ENCODE measurements at places on chromosomes 11 and 22.

GRCh38 chr11:11396301-11397035 is 43.4 kb upstream of the CSNK2A3 start:
- DNase-seq: no peak

DNA sequence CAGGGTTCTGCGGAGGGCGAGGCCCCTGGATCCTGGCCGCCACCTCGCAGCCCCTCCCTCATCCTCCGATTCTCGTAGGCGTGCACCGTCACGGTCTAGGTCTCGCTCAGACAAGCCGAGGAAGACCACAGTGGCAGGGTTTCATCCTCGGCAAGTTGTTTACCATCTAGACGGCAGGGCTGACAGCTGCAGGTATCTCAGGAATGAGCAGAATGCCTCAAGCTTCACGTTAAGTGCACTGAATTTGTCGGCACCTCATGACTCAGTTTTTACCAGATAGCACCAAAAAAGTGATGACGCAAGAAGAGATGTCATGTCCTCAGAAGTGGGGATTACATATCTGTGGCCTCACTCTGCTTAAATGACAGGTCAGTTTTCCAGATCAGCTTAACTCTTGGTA is 35.1 kb downstream of the WT1 start:
- no peak for DNase-seq

- no peak for DNase-seq
These were observed 235.9 kb downstream of the TBC1D22A start for GRCh38 chr22:46998331-46998730.

DNA sequence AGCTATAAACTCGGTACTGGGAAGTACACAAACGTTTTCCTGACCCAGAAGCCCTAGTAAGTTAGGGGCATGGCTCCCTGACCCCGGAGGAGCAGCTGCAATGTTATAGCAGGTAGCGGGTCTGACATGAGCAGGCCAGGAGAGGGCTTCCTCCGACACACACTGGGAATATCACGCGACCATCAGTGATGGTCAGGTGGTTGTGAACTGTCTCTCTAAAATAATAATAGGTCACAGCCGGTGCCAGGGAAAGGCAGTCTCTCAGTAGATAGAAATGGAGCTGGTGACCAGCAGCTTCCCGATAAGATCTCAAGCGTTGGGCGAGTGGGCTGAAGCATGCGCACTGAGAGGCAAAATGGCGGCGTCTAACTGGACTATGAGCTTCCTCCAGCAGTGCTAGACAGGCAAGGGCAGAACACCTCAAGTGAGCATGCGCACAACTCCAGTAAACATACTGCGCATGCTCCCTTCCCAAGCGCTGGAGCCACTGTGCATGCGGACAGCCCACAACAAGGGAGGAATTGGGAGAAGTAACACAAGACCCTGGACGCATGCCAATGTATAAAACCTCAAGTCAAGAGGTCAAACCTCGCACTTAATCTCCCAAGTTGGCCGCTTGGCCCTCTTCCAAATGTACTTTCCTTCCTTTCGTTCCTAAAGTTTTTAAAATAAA is 22.3 kb upstream of the TESMIN start:
- DNase-seq: no peak

- no peak for DNase-seq
These were observed 268.4 kb downstream of the NELL1 start for GRCh38 chr11:20937826-20938225.

- DNase-seq: no peak
These were observed 21.3 kb downstream of the CBX7 start for GRCh38 chr22:39130892-39131855.

GRCh38 chr11:82843057-82843795 is 57.0 kb downstream of the PRCP start:
- DNase-seq: no peak

- no peak for DNase-seq
These were observed 21.8 kb downstream of the RPL3 start for GRCh38 chr22:39297490-39298240.

DNA sequence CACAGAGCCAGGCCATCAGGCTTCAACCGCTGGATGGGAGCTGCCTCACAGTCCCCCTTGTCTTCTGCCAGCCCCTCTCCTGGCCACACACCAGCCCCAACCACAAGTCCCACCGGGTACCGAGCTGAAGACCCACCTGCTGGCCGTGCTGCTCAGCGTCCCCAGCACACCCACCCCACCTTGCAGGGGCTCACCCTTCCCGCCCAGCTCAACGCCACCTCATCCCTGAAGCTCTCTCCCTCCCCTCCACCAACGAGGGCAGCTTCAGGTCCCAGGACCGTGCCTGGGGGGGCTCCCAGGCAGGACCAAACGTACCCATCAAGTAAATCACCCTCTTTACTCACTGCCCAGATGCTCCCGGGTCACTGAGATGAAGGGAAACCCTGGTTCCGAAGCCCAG is 141.0 kb downstream of the CRYBB2 start:
- DNase-seq: no peak

DNA sequence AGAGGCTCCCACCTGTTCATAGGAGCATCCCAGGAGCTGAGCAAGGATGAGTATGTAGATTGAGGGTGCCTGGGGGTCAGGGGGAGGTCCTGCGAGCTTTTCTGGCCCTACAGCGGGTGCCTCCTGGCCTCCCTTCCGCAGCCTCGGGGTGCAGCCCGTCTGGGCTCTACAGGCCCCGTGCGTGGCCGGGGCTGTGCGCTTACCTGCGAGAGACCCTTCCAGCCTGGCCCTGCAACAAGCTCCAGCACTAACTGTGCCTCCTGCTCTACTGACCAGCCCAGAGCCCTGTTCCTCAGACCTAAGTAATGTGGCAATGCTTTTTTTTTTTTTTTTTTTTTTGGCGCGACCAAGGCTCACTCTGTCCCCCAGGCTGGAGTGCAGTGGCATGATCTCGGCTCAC is 1129.1 kb downstream of the BRD1 start:
- DNase-seq: no peak

- DNase-seq: peak; percentile 64
These were observed at the start of gene TMEM132A for GRCh38 chr11:60924110-60924905. Gene TMEM132A, plus strand, starts transcription at chr11:60924460. Its CDS starts 174 bp downstream, at chr11:60924634.

DNA sequence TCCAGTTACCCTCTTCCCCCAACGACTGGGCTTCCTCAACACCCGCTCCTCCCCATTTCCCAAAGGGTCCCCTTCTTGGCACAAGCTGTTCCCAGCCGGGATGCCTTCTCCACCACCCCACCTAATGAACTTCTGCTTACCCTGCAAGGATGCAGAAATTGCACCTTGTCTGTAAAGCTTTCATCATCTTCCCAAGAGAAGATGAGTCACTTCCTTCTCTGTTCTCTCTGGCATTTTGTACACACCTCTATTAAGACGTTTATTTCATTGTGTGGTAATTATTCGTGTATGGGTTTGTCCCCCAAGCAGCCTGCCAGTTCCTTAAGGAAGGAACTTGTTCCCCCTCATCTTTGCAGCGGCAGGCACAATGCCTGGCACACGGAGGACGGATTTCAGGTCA is 351.1 kb downstream of the CADM1 start:
- DNase-seq: no peak

DNA sequence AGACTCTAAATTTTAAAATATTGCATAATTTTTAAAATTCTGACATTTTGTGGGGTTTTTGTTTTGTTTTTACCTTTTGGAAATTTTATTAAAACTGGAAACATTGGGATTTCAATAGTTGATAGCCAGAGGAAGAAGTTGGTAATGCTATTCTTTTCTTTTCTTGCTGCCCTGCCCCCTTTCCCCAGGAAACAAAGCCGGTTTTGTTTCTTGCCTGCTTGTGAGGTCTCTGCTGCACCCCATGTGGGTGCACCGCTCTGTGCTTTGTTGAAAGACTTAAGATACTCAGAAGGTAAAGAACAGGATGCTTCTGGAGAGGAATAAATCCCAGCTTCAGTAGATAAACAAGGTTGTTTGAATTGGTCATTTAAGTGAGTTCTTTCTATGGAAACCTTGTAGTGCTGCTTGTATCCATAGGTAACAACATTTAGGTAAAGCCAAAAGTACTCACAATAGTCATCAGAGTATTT is 87.5 kb downstream of the YAP1 start:
- no peak for DNase-seq

- no peak for DNase-seq
These were observed 190.8 kb downstream of the DSCAML1 start for GRCh38 chr11:117606211-117606610.

- DNase-seq: no peak
These were observed 19.7 kb upstream of the OSBPL5 start for GRCh38 chr11:3184732-3185347.

DNA sequence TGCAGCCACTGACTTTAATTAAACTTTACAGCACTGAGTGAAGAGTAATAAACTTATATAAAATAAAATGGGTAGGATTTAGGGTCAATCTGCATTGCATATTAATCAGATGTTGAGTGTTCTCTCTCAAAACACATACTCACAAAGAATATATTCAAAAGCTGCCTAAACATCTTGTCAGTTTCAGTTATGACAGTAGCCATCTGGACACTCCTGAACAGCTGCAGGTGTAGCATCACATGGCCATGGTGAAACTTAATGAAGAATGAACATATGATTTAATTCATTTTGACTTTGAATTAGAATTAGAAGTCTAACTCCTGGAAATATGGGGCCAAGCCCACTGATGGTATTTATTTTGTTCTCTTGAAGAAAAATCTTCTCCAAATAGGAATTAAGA is 684.3 kb upstream of the RAG2 start:
- DNase-seq: no peak

- DNase-seq: no peak
These were observed 10.5 kb downstream of the TXN2 start for GRCh38 chr22:36470994-36471331.

DNA sequence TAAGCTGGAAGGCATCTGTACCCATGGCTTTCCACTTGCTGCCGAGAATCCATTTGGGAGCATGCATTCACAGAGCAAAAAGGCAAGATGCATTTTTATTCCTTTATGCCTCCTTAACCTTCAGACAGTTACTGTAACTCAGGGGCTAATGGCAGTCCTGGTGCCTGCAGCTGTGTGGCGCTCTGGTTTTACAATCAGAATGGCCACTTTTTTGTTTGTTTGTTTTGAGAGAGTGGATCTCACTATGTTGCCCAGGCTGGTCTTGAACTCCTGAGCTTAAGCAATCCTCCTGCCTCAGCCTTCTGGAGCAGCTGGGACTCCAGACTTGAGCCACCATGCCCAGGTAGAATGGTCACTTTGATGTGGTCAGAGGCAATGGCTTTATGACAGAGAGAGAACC is 101.8 kb downstream of the NAV2 start:
- DNase-seq: no peak

- DNase-seq: no peak
These were observed 10.2 kb downstream of the ZC3H7B start for GRCh38 chr22:41311487-41311886.

GRCh38 chr11:118194835-118195627 is 18.6 kb upstream of the SCN2B start:
- no peak for DNase-seq

- no peak for DNase-seq
These were observed 377.2 kb downstream of the BRD1 start for GRCh38 chr22:49450498-49450897.

GRCh38 chr11:42255906-42256305 is 796.5 kb upstream of the LRRC4C start:
- DNase-seq: no peak

DNA sequence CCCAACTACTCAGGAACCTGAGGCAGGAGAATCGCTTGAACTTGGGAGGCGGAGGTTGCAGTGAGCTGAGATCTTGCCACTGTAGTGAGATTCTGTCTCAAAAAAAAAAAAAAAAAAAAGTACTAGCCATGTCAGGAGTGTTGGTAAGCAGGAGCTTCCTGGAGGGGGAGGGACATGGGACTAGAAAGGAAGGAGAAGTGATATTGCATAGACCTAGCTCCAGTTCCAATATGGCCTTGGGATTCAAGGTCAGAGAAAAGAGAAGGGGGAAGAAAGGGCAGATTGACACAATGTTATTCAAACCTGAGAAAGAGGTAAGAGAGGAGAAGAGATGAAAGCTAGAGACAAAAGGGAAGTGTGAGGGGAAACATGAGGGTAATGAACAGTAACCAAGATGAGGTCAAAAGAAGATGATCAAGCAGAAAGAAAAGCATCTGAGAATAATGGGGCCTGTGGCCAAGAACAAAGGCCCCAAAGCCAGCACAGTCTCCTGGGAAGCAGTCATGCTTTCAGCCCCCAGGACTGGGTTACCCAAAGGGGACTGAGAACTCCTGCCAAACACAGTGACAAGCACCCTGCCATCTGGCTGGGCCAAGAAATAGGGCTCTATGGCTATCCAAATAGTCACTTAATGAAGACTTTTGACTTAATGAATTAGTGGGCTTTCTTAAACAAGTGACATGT is 51.7 kb upstream of the FTH1 start:
- no peak for DNase-seq

- no peak for DNase-seq
These were observed 157.8 kb upstream of the DDI1 start for GRCh38 chr11:103878646-103879045.

DNA sequence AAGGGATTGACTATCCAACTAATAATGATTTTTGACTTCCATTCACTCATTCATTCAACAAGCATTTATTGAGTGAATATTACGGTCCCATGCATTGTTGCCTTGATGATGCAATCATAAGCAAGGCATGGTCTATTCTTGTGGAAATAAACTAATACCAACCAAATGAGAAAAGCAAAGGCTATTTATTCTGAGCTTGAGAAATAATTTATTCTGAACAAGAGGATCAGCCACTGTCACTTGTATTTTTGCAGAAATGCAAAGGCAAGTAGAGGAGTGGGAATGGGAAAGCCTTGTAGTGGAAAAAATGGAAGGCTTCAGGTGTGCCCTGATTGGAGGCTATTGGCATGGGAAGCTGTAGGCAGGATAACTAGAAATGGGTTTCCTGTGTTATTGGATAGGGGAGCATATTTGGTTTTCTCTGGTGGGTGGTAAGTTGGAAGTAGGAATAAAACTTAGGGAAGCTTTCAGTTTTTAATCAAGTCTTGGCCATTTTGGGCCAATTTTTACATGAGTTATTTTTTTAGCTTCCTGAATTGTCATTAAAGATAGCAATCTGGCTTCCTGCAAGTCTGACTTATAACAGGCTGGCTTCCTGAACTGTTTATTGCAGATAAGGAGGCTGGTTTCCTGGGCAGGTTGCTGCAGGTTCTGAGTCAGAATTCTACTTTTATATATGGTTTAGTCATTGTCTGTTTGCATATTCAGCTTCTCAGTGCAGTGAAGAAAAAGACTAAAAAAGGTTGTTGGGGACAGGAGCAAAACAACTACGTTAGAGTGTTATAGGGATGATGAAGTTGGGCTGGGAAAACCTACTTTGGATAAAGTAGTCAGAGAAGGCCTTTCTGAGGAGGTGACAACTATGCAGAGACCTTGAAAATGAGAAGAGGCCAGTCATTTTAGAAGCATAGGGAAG is 106.7 kb downstream of the APIP start:
- no peak for DNase-seq

DNA sequence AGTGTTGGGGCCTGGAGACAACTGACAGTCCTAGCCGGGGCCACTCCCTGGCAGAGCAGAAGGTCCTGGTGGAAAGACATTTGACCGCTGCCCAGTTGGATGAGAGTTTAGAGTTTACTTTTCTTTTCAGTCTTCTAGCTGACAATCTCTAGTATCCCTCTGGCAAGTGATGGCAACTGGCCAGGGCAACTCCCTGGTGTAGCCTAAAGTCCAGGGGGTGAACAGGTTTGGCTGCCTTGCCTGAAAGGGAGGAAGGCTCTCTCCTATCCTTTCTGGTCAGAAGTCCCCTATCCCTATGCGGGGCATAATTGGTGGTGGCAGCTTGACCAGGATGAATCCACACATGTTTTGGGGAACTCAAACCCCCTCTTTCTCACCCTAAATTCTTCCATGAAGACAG is 16.8 kb upstream of the MSANTD2 start:
- no peak for DNase-seq

GRCh38 chr11:47932544-47932943 is 47.8 kb upstream of the PTPRJ start:
- no peak for DNase-seq

Measured in activated CD8-positive, alpha-beta memory T cell treated with anti-CD3 and anti-CD28 coated beads, Interleukin-2, amount 50 U/mL, for 48 hours (primary cell).